ENCODE measurements at places on chromosomes 16 and 17.

GRCh38 chr16:55817236-55817912 is 15.5 kb downstream of the CES1 start:
- DNase-seq, result no peak

- DNase-seq, result no peak
Measured at GRCh38 chr17:7094652-7095019, 14.6 kb upstream of the CLEC10A start.

- no peak for DNase-seq
Measured at GRCh38 chr16:70699696-70700095, 13.8 kb upstream of the MTSS2 start.

DNA sequence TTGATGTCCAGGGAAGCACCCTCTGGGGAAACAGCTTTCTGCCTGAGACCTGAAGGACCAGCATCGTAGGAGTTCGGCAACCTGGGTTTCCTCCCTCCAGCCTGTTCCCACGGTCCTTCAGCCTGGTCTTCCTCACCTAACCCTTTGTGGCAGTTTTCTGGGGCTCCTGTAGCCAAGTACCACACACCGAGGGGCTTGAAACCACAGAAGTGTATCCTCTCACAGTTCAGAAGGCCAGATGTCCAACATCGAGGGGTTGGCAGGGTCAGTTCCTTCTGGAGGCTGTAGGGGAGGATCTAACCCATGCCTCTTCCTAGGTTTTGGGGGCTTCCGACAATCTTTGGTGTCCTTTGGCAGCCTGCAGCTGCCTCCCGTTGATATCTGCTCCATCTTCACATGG is 381.0 kb upstream of the TNRC6C start:
- no peak for DNase-seq

- DNase-seq, result no peak
Measured at GRCh38 chr17:4477255-4477791, 21.4 kb upstream of the SPNS2 start.

DNA sequence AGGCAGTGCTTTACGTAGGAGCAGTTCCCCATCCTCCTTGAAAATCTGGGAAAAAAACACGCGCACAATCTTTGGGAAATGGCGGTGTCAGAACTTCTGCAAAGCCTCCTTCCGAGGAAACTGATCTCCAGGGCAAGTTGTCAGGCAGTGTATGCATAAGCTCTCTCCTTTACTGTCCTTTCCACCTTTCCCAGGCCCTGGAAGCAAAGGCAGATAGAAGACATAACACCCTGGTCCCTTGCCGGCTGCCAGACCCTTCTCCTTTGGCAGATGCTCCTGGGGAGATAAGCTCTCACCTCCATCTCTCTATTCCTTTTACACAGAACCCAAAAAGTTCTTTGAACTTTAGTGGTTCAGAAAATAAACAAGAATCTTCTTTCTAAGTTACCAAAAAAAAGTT is 12.4 kb downstream of the TOB1 start:
- no peak for DNase-seq
